ENCODE measurements at places on chromosomes 3 and 15.
A peak's percentile ranks its signal among the peaks of the same experiment; 100 is the strongest.

DNA sequence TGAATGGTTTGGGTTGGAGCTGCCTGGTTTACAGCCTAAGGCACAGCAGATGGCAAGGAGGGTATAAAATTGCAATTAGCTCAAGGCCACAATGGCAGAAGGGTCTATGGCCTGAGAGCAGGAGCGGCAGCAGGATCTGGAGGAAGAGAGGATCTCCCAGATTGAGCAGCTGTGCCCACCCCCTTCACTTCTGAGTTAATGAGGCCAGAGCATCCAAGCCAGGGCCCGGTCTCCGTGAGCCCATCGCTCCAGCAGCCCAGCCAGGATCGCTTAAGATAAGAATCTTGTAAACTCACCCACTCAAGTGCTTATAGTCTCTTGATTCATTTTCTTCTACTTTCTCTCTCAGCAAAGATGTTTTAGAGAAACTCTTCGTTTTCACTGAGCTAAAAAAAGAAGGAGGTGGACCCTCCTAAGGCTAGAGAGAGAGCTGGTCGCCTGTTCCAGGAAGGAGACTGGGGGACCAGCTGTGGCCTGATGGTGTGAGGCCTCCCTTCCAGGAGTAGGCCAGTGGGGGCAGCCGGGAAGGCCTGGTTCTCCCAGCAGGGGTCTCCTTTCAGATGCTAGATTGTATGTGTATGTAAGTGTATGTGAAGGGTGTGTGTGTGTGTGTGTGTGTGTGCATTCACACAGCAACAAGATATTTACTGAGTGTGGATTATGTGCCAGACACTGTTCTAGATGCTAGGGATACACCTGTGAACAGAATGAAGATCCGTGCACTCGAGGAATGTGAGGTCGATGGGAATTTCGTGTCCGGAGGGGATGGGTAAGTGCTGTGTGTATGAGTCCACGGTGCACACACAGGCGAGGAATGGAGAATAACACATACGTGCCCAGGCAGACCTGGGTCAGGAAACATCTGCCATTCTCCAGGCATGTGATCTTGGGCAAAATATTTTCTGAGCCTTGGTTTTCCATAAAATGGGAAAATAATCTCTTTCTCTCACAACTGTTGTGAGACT, 18.6 kb downstream of the MAGEF1 start:
- DNase-seq, result no peak

DNA sequence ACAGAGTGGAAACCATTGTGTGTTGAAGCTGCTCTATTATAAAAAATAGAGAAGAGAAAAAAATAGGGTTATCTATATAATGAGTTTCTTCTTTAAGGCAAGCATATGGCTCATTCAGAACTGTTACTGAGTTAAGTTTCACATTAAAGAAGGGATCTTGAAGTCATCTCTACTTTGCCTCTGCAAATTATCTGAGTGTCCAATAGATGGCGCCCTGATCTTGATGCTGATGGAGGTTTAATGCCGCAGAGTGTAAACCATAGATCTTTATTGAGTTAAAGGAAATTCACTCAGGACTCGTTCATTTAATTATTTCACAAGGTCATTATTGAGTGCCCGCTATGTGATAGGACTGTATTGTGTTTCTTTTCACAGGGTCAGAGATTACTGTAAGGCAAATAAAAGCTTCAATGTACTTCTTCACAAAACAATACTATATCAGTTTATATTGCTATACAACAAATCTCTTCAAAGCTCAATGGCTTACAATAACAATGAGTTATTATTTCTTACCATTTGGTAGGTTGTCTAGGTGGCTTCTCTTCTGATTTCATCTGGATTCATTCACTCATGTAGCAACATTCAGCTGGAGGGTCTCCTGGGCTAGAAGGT, 171.4 kb downstream of the NSUN3 start:
- DNase-seq, result peak; percentile 2

GRCh38 chr3:165903885-165904630, 66.8 kb upstream of the BCHE start:
- DNase-seq, result no peak

GRCh38 chr3:190892395-190892902, 30.0 kb upstream of the GMNC start:
- DNase-seq, result no peak

DNA sequence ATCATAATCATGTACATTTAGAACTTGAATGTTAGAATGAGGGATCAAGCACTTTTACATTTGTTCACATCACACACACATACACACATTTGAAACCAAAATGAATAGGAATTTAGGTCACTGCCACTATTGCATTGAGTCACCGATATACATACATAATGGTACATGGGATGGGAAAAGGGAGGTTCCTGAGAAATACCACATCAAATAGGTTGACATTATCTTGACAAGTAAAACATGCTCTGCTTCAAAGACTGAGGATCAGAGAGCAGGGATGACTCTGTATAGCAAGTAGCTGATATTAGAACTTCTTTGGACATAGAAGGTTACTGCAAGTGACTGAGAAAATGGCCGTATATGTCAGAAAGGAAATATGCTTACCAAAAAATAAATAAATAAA, 847.2 kb downstream of the PLOD2 start:
- no peak for DNase-seq

- DNase-seq, result no peak
Measured at GRCh38 chr3:141881702-141882101, 5.3 kb downstream of the ATP1B3 start.
